ENCODE measurements at places on chromosomes 3 and 15.

- no peak for DNase-seq
These were observed 44.1 kb downstream of the SENP2 start for GRCh38 chr3:185630182-185630622.

- no peak for DNase-seq
These were observed 37.9 kb upstream of the MUC13 start for GRCh38 chr3:124972457-124972856.

- no peak for DNase-seq
These were observed 21.7 kb upstream of the PLSCR1 start for GRCh38 chr3:146566138-146566537.

GRCh38 chr3:36319680-36320079 is 60.6 kb upstream of the STAC start:
- DNase-seq, result peak; percentile 23

GRCh38 chr15:55742498-55742926 is 440 bp downstream of the PRTG start:
- no peak for DNase-seq

DNA sequence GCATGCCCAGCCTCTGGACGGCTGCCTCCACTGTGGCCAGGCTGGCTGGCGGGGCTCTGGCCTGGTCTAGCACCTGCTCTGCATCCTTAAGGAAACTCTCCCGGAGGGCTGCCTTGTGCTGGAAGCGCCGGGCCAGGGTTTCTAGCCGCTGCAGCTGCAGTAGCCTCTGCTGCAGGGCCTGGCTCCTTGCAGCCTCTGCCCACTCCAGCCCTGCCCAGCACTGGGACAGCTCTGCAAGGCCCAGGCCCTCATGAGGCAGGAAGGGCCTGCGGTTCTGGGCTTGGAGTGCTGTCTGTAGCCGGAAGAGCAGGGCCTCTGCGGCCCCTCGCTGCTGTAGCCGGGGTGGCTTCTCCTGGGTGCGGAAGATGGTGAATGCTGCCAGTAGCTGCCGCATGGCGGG is 8.0 kb downstream of the SPTBN5 start:
- DNase-seq, result no peak

- no peak for DNase-seq
These were observed 6.8 kb upstream of the ONECUT1 start for GRCh38 chr15:52796753-52797520.

DNA sequence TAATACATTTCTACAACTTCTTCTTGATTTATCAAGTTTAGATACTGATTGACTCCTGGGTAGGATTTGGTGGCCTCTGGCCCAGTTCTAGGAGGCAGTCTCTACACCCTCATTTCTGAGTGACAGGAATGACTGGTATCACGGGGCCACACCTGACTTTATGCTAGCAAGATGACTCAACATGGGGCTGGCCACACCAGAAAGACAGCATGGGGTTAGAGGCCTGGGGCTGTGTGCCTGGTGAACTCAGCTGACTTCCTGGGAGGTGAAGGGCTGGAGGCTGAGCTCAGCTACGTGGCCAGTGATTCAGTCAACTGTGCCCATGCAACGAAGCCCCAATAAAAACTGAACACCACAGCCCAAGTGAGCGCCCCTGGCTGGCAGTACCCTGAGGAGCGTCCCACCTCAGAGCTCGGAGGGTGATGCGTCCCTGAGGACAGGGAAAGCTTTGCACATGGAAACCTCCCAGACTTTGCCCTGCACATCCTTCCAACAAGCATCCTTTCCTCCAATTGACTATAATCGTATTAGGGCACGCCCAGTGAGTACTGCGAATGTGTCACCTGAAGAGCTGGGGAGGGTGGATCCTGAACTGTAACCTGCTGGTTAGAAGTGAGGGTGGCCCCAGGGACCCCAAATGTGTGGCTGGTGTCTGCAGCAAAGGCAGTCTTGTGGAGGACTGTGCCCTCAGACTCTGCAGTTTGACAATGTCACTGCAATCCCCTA is 57.2 kb downstream of the NIPA2 start:
- no peak for DNase-seq

DNA sequence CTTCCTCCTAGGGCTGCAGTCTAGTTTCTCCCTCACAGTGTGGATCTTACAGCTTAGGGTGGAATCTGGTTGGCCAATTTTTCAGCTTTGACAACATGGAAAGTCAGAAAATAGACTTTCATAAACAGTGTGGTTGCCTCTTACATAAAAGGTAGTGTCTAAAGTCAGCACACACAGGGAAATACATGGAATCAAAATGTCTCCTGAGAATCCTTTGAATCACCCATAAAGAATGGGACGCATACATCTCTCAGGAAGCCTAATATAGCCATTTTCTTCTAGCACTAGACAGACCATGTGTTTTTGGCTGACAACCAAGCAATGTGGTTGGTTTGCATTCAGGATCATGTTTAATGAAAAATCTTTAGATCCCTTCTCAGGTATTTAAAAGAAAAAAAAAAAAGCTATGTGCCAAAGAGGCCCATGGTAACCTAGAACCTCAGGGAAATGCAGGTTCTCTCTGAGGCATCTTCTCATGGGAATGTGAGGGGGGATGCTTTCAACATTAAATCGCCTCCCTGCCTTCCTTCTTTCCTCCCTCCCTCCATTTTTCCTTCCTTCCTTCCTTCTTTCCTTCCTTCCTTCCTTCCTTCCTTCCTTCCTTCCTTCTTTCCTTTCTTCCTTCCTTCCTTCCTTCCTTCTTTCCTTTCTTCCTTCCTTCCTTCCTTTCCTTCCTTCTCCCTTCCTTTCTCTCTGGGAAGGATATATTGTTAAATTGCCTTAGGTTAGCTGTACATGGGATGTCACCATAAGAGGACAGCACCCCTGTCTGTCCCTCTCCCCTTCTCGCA is 34.3 kb upstream of the ZBTB38 start:
- no peak for DNase-seq

DNA sequence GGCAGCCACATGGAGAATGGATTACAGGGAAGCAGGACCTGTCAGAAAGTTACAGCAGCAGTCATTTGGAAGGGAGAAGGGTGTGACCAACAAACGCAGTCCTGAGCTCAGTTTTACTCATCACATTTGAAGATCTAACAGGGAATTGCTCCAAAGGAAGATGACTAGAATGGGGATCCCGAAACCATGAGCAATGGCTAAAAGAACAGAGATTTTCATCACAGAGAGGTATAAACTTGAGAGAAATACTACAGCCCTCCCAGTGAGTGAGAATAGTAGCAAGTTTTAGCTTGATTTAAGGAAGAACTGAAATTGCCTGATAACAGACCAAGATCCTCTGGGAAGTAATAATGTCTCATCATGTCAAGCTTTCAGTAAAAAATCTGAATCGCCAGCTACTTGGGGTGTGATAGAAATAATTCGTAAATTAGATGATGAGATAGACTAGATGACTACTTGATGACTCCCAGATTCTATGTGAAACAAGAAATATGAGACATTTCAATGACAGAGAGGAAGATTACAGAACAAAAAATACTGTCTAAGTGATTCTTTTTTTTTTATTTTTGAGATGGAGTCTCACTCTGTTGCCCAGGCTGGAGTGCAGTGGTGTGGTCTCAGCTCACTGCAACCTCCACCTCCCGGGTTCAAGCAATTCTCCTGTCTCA is 16.9 kb downstream of the CD47 start:
- DNase-seq, result no peak

- no peak for DNase-seq
These were observed 12.4 kb downstream of the SNX33 start for GRCh38 chr15:75659928-75660645.

DNA sequence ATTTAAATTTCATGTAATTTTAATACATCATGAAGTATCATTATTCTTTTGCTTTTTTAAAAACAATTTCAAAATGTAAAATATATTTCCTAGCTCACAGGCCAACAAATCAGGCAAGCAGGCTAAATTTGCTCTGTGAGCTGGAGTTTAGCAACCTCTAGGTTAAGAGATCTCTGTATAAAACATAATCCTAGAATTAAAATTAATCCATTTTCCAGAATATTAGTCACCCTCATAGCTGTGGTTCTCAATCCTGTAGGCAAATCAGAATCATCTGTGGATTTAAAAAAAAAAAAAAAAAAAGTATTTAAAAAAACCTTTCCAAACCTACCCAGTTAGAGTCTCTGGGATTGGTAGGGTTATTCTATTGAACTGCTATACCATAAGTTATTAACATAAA is 209.7 kb downstream of the MINAR1 start:
- DNase-seq, result no peak

DNA sequence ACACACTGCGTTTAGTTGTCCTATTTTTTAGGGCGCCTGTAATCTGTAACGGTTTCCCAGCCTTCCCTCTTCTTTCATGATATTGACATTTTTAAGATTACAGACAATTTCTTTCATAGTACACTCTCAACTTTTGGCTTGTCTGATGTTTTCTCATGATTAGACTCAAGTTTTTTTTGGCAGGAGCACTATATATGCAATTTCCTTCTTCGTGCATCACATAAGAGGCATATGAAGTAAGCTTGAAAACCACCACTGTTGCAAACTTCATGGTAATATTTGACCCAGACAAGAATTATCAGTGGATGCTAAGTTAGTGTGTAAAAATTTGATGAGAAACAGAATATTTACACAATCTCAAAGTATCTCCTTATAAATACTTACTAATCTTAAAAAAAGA is 119.2 kb upstream of the CMC1 start:
- no peak for DNase-seq

DNA sequence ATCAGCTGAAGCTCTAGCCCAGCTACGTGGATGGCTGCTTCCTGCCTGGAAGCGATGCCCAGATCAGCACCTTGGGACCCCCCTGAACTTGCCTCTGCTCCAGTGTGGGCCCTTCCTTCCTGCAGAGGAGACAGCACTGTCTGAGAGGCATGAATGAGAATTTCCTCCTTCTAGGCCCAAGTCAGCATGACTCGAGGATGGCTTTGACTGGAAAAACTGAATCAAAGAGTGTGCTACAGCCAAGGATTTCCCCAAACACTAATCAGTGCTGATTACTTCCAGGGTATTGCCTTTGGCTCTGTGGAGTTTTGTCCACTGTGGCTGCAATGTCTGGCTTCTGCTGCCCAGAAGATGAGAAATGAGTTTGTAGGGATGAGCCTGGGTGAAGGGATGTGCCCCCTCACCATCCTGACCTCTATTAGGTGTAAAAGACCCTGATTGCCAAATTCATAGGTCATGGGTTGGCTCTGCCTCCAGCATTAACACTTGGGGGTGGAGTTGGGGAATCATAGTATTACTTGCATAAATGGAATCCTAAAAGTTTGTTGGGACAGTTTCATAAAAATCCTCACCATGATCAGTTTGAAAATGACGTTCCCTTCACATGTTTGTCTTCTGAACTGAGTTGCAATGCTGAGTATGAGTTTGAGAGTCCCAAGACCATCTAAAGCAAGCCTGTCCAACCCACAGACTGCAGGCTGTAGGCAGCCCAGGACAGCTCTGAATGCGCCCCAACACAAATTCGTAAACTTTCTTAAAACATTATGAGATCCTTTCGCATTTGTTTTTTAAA is 36.7 kb downstream of the FLNB start:
- DNase-seq, result no peak

DNA sequence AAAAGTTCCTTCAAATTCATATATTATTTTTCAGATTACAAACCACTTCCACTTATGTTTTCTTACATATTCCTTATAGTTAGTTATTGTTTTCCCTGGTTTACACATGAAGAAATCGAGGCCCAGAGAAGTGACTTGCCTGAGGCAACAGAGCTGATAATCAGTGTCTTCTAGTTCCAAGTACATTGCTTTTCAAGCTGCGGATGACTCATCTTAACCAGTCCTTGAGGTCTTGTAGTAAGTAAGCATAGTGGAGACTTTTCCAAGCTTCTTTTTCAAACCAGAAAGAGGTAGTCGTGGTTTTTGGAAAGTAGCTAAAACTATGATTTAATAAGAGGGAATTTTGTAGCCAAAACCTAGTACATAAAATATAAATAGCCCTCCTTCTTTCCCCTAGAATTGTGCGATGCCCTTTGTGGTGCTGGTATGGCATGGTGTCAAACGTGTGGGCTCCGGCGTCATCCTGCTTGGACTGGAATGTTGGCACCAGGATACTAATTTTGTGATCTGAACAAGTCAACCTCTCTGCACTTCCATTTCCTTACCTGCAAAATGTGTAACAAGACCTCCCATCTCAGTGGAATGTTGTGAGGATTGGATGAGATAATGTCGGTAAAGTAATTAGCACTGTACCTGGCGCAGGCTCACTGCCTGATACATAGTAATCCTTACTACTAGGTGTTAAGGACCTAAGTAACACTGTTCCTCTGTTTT is 19.0 kb upstream of the DLG1 start:
- no peak for DNase-seq

- no peak for DNase-seq
These were observed 247.5 kb downstream of the NR1D2 start for GRCh38 chr3:24192469-24193056.

- DNase-seq, result no peak
These were observed 109.8 kb downstream of the PLCH1 start for GRCh38 chr3:155635056-155635455.

- DNase-seq, result no peak
These were observed 172.0 kb upstream of the LRRFIP2 start for GRCh38 chr3:37346227-37347005.

DNA sequence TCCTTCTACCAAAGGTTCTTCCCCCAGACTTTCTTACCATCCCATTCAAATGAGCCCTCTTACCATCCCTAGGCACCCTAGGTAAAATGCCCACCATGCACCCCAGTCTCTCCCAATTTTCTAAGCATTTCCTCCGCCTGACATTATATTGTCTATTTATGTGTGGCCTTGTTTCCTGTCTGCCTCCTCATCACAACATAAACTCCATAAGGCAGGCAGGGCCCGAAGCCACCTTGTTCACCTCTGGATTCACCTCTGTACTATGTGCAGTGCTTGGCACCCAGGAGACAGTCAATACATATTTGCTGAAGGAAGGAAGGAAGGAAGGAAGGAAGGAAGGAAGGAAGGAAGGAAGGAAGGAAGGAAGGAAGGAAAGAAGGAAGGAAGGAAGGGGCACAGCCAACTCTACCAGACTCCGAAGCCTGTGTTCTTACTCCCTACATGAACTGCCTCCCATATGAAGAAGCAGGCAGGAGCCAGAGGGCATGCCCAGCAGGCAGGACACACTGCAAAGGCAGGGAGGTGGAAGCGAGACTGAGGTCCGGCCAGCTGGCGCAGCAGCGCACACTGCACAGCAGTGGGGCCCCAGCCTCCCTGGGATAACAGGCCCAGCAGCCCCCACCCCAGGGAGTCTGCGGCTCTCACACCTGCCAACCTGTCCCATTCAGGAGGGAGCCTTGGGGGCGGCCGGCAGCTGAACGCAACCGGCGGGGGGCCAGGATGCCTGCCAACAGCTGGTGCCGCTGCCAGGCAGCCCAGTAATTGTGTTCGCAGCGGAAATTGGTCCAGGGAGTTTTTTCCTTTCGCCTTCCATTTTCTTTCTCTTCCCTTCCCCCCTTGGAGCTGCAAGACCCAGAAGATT is 106.0 kb upstream of the LINGO1 start:
- DNase-seq, result no peak

- no peak for DNase-seq
These were observed 287.9 kb downstream of the NLGN1 start for GRCh38 chr3:173685456-173685855.

DNA sequence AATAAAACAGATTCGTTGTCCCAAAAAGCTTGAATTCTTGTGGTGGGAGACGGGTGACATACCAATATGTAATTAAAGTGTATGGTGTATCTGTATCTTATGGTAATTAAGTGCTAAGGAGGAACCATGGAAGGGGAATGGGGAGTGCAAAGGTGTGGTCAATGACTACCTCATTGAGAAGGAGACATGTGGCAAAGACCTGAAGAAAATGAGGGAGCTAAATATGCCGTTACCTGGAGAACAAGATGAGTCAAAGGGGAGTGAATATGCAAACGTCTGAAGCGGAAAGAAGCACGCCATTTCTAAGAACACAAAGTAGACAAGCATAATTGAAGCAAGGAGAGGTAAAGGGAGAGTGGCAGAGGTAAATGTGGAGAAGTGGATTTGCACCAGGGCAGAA is 115.7 kb downstream of the SI start:
- no peak for DNase-seq

- DNase-seq, result no peak
These were observed 19.1 kb upstream of the VILL start for GRCh38 chr3:37971467-37971866.
